ENCODE measurements at places on chromosomes 4 and X.

GRCh38 chrX:77436682-77437081, 10.5 kb upstream of the FGF16 start:
- no peak for DNase-seq

GRCh38 chr4:8310306-8310705, 40.8 kb downstream of the HTRA3 start:
- no peak for DNase-seq

- no peak for DNase-seq
These were observed 335.7 kb upstream of the FSTL5 start for GRCh38 chr4:162499478-162499877.

- no peak for DNase-seq
These were observed 119.8 kb downstream of the DCK start for GRCh38 chr4:71113294-71113693.

GRCh38 chrX:5307416-5307815, 921.3 kb downstream of the NLGN4X start:
- DNase-seq, result no peak
